ENCODE measurements at places on chromosomes 13 and 19. TPM values are rescaled to one million over a fixed set of nuclear protein-coding genes. Genes with fewer than 3 reads are reported as not detected.

DNA sequence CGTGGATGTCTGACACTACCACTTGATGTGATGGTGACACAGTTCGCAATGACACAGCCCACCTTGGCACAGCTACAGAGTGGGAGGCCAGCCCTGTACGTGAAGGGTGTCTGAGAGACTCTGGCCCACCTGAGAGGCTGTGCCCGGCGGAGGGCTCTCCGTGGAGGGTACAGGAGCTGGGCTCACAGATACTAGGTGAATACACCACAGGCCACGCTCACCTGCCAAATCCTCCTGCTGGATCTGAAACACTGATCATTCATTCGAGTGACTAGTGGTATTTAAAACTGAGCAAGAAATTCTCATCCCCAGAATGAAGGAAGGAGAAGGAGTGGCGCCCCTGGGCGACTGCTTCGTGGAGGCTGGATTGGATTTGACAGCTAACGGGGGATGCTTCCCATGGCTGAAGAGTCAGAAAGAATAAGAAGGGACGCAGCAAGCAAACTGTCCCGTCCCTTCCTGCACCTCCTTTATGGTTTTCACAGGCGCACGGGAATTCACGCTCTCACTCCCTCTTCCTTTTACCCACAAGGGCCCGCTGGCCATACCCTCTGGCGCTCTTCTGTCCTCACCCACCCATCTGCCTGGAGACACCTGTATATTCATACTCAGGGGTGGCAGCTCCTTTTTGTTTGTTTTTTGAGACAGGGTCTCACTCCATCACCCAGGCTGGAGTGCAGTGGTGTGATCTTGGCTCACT lies 25.0 kb downstream of the CEBPG start:
- no peak overlapping the region for H3K27ac ChIP-seq
- ATAC-seq, result no peak
- H3K4me1 ChIP-seq, result no peaks in the 10 kb centered on the region
- no peak overlapping the region for H3K4me3 ChIP-seq
- H3K36me3 ChIP-seq, result no peaks in the 10 kb centered on the region
- no peaks in the 10 kb centered on the region for H3K27me3 ChIP-seq

The MIDN gene
- 56.8 TPM for total RNA-seq

- H3K27ac ChIP-seq, result no peak overlapping the region
- H3K4me1 ChIP-seq, result no peaks in the 10 kb centered on the region
- H3K4me3 ChIP-seq, result no peak overlapping the region
- H3K27me3 ChIP-seq, result no peaks in the 10 kb centered on the region
- ATAC-seq, result no peak
These were observed 180.6 kb upstream of the TMTC4 start for GRCh38 chr13:100855151-100855550.

The ZNF534 gene
- total RNA-seq, result not detected

The CGB7 gene
- total RNA-seq, result not detected

The ZNF428 gene
- total RNA-seq, result 12.9 TPM

DNA sequence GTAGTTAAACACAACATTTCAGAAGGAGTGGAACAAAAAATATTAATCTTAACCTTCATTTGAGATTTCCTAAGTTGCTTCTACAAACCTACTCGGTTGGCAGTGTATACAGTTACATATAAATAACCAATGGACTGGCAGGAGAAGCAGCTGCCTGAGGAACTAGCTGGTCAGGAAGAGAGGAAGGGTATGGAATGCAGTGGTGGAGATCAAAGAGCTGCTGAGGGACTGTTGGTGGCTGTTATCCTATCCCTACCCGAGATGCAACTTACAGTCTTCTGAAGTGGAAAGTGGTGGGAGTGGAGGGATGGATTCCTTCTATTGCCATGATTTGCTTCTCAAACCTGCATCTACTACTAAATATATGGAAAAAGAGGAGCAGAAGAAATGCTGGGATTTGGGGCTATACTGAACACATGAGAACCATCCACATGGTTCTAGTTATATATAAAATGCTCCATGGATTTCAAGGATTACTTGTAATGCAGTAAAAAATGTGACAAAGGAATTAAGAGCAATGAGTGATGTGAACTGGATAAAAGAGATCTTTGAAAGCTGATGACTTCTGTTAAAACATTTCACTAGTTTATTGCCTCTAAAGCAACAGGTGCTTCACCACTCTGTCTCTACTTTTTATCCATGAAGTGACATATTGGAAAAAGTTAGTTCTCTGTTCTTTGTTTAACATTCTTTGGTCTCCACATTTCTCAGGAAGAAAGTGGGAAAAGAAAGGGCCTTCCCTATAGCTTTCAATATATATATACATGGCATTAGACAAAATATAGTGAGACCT lies 29.9 kb downstream of the MICU2 start:
- H3K27ac ChIP-seq, result no peak overlapping the region
- H3K4me3 ChIP-seq, result no peak overlapping the region
- ATAC-seq, result no peak
- H3K27me3 ChIP-seq, result no peaks in the 10 kb centered on the region
- H3K4me1 ChIP-seq, result peaks cover 9% of the 10 kb centered on the region
